ENCODE measurements at places on chromosomes 6 and 20. TPM values are rescaled to one million over a fixed set of nuclear protein-coding genes. Genes with fewer than 3 reads are reported as not detected.

TRIM15 gene
- not detected for total RNA-seq

CEBPB gene
- total RNA-seq: 61.5 TPM

MOCS3 gene
- 5.4 TPM for total RNA-seq

GRCh38 chr6:107173779-107174178, 58.5 kb upstream of the BEND3 start:
- DNase-seq: peak; percentile 13
- H3K4me3 ChIP-seq: no peak overlapping the region
- H3K4me1 ChIP-seq: peaks cover 9% of the 10 kb centered on the region
- no peak overlapping the region for H3K27ac ChIP-seq
- peaks cover 4% of the 10 kb centered on the region for H3K36me3 ChIP-seq
- no peaks in the 10 kb centered on the region for H3K27me3 ChIP-seq

GRCh38 chr6:38776515-38776914, 61.4 kb downstream of the DNAH8 start:
- peaks cover 7% of the 10 kb centered on the region for H3K4me1 ChIP-seq
- DNase-seq: peak; percentile 44
- no peaks in the 10 kb centered on the region for H3K36me3 ChIP-seq
- H3K27me3 ChIP-seq: peaks cover 5% of the 10 kb centered on the region
- H3K27ac ChIP-seq: no peak overlapping the region

ASIP gene
- not detected for total RNA-seq

DNA sequence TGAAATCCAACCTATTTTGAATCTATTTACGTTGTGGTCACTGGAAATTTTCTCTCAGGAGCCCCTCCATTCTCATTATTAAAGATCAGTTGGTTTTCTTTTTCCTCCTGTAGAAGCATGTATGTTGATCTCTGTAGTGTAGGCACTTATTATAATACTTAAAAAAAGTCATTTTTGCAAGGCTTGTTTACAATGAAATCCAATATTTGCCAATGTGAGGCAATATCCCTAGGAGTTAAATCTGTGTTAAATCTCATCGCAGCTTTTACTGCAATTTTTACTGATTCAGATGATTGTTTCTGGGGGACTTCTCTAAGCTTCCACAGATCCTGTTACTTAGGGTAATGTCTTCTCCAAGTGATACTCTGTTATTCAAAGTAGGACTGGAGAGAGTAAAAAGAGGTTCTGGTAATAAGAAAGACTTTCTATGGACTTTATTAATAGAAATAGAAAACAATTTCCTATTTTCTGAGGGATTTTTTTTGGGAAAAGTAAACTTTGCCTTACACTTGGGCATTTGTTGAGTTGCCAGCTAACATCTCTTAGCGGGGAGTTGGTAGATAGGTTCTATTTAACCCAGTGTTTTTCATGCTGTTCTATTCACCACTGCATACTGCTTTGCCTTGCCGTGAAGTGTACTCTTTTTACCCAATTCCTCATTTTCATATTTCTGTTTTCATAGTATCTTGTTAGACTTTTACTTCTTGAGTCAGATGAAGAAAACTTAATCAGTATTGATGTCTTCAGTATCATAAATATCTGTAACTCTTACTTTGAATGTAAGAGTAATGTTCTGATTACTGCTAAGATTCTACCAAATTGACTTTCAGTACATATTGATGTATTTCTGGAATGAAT, 48.6 kb downstream of the CDKAL1 start:
- no peaks in the 10 kb centered on the region for H3K4me1 ChIP-seq
- H3K4me3 ChIP-seq: no peak overlapping the region
- DNase-seq: no peak
- H3K36me3 ChIP-seq: 0 out of 2 replicates have a peak, but pooled peaks cover 4% of the 10 kb centered on the region

- no peak for DNase-seq
- H3K4me3 ChIP-seq: no peak overlapping the region
- H3K27me3 ChIP-seq: peaks cover 4% of the 10 kb centered on the region
- peaks cover 24% of the 10 kb centered on the region for H3K4me1 ChIP-seq
Measured at GRCh38 chr20:39109933-39110818, 148.0 kb downstream of the DHX35 start.

DNA sequence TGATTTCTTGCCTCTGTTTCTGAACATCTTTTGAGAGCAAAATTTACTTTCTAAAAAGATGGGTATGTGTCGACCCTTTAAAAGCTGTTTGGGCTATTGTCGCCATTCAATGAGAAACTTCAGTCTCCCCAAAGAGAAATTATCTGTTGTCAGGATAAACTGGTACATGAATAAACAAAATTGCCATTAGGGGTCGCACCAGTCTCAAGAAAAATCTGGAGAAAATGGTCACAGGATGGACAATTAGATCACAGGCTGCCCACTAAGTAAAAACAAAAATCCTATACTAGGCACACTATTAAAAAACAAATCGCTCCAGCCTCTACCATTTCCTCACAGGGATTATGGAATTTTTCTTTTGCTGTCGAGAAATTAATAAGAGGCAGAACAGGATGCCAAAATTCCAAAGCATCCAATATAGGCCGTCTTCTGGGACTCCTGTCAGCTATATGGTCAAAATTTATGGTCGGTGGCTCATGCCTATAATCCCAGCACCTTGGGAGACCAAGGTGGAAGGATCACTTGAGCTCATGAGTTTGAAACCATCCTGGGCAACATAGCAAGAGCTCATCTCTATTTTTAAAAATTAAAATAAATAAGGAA, 5.5 kb upstream of the HLA-E start:
- no peak overlapping the region for H3K4me3 ChIP-seq
- H3K36me3 ChIP-seq: no peaks in the 10 kb centered on the region
- H3K27me3 ChIP-seq: peaks cover 31% of the 10 kb centered on the region
- H3K27ac ChIP-seq: no peak overlapping the region
- peak; percentile 62 for DNase-seq
- peaks cover 20% of the 10 kb centered on the region for H3K4me1 ChIP-seq

GRCh38 chr6:125759959-125760457, 10.6 kb downstream of the HEY2 start:
- peaks cover 19% of the 10 kb centered on the region for H3K27me3 ChIP-seq
- no peaks in the 10 kb centered on the region for H3K4me1 ChIP-seq
- H3K36me3 ChIP-seq: no peaks in the 10 kb centered on the region

DLK2 gene
- total RNA-seq: 2.1 TPM

GRCh38 chr6:136160250-136160649, 89.9 kb downstream of the MTFR2 start:
- DNase-seq: no peak
- H3K4me1 ChIP-seq: no peaks in the 10 kb centered on the region
- no peak overlapping the region for H3K4me3 ChIP-seq
- no peaks in the 10 kb centered on the region for H3K27me3 ChIP-seq
- H3K27ac ChIP-seq: no peak overlapping the region

RUNX2 gene
- total RNA-seq: 8.7 TPM

DNA sequence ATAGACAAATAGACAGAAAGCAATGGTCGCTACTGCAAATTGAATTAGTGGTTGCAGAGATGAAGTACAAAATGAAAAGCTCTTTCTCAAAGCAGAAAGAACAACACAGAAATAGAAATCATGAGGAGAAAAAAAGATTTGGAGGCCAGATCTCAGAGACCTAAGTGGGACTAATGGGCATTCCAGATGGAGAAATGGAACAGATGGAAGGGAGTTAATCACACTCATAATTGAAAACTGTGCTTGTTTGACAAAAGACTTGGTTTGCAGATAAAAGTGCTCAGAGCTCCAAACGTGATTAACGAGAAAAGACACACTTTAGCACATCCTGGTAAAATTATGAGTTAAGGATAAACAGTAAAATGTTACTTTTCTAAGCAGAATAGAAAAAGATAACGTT, 58.1 kb upstream of the SNRPB2 start:
- no peaks in the 10 kb centered on the region for H3K27me3 ChIP-seq
- DNase-seq: no peak
- no peak overlapping the region for H3K4me3 ChIP-seq
- H3K36me3 ChIP-seq: no peaks in the 10 kb centered on the region
- no peaks in the 10 kb centered on the region for H3K4me1 ChIP-seq
- H3K27ac ChIP-seq: no peak overlapping the region

GRCh38 chr6:158011980-158012566, 30.4 kb downstream of the SYNJ2 start:
- H3K36me3 ChIP-seq: peaks cover 33% of the 10 kb centered on the region
- H3K4me1 ChIP-seq: peaks cover 96% of the 10 kb centered on the region
- no peak for DNase-seq

DNA sequence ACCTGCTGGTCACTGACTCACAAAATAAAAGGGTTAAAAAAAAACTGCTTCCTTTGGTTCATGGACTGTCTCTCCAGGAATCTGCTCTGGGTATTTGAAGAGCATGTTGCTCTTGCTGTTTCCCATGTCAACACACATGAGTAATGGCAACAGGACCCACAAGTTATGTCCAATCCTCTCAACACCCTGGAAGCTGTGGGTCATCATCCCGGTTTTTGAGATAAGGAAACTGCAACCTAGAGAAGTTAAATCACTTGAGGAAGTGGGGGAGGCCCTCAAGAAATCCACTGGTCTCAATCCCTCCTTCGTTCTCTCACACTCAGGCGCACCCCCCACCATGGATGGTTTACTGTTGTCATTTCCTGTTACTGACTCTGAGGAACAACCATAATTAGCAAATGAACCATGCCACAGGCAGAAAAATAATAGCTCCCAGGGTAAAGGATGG, 12.4 kb downstream of the MAP1LC3A start:
- peaks cover 24% of the 10 kb centered on the region for H3K4me1 ChIP-seq
- no peak overlapping the region for H3K4me3 ChIP-seq
- peaks cover 10% of the 10 kb centered on the region for H3K36me3 ChIP-seq
- peak; percentile 83 for DNase-seq
- H3K27ac ChIP-seq: peak overlapping the region; percentile 81

DNA sequence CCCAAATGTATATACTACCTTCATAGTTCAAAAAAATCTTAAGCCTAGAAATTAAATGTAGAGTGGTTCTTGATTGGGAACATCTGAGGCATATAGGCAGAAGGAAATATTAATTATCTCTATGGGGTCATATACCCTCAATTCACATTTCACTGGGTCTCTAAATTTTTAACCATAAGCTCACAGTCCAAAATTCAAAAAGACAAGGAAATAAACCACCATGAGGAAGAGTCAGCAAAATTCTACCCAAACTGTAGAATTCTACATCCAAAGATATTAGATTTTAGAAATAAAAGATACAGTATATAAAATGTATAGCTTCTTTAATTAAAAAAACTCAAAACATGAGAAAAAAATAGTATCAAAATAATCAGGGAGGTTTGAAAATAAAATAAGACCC, 15.5 kb downstream of the LY86 start:
- no peaks in the 10 kb centered on the region for H3K4me1 ChIP-seq
- no peak overlapping the region for H3K4me3 ChIP-seq
- DNase-seq: no peak
- H3K27me3 ChIP-seq: no peaks in the 10 kb centered on the region

GRCh38 chr6:7879980-7880717, 30.4 kb downstream of the TXNDC5 start:
- peaks cover 1% of the 10 kb centered on the region for H3K27me3 ChIP-seq
- no peaks in the 10 kb centered on the region for H3K4me1 ChIP-seq
- DNase-seq: no peak
- H3K36me3 ChIP-seq: peaks cover 34% of the 10 kb centered on the region

GRCh38 chr6:135449246-135449645, 48.3 kb downstream of the AHI1 start:
- H3K27me3 ChIP-seq: no peaks in the 10 kb centered on the region
- no peak overlapping the region for H3K4me3 ChIP-seq
- no peak overlapping the region for H3K27ac ChIP-seq

CNBD2 gene
- 2.8 TPM for total RNA-seq

KCNK15 gene
- 0.16 TPM for total RNA-seq

GRCh38 chr6:148967541-148967956, 220.7 kb downstream of the UST start:
- peaks cover 31% of the 10 kb centered on the region for H3K4me1 ChIP-seq
- H3K36me3 ChIP-seq: no peaks in the 10 kb centered on the region
- H3K4me3 ChIP-seq: no peak overlapping the region
- no peaks in the 10 kb centered on the region for H3K27me3 ChIP-seq

GRCh38 chr20:57480444-57481160, 44.3 kb downstream of the CTCFL start:
- H3K27me3 ChIP-seq: peaks cover 51% of the 10 kb centered on the region
- no peak overlapping the region for H3K4me3 ChIP-seq
- no peak overlapping the region for H3K27ac ChIP-seq
- DNase-seq: no peak
- no peaks in the 10 kb centered on the region for H3K4me1 ChIP-seq
- no peaks in the 10 kb centered on the region for H3K36me3 ChIP-seq

GRCh38 chr6:147135211-147135681, 69.0 kb upstream of the STXBP5 start:
- peak; percentile 32 for DNase-seq
- no peak overlapping the region for H3K4me3 ChIP-seq
- H3K36me3 ChIP-seq: no peaks in the 10 kb centered on the region
- no peak overlapping the region for H3K27ac ChIP-seq
- peaks cover 20% of the 10 kb centered on the region for H3K4me1 ChIP-seq

DNA sequence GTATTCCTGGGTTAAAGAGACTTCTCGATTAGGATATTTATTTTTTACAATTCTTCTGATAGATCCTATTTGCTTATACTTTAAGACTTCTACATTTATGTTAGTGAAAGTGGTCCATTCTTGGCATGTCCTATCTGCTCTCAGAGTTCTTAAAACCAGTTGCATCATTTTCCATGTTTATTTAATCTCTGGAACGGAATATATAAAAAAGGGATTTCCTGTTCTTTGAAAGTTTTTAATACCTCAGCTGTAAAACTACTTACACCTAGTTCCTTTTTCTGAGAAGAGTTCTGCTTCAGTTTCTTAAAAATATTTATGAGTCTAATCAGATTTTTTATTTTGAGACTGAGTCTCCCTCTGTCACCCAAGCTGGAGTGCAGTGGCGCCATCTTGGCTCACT, 18.0 kb upstream of the MYL9 start:
- H3K4me3 ChIP-seq: no peak overlapping the region
- no peak for DNase-seq
- H3K27me3 ChIP-seq: peaks cover 8% of the 10 kb centered on the region
- H3K4me1 ChIP-seq: peaks cover 32% of the 10 kb centered on the region

- peak overlapping the region; percentile 10 for H3K27ac ChIP-seq
- no peaks in the 10 kb centered on the region for H3K36me3 ChIP-seq
- peaks cover 38% of the 10 kb centered on the region for H3K4me1 ChIP-seq
- peak; percentile 42 for DNase-seq
- peaks cover 7% of the 10 kb centered on the region for H3K27me3 ChIP-seq
Measured at GRCh38 chr20:43665466-43666176, 1.3 kb upstream of the MYBL2 start.

- DNase-seq: peak; percentile 55
- H3K4me1 ChIP-seq: peaks cover 15% of the 10 kb centered on the region
- peaks cover 3% of the 10 kb centered on the region for H3K27me3 ChIP-seq
- H3K4me3 ChIP-seq: peak within 1 kb of the TSS; percentile 98
Measured at GRCh38 chr6:166342349-166343149, at the start of gene SFT2D1. Gene SFT2D1 (minus strand): TSS chr6:166342545. CDS start chr6:166342481, 64 bp downstream.

All from HFFc6 (cell line).